Left cardiac atrium (tissue), 4 donors: ENCODE measurements at places on chromosomes 11 and 22. TPM values are rescaled to one million over a fixed set of nuclear protein-coding genes. Genes with fewer than 3 reads are reported as not detected.

PICALM gene
- 260 TPM for total RNA-seq

CRYBB2 gene
- 0.29 TPM for total RNA-seq

NAALADL1 gene
- total RNA-seq: 6.6 TPM

NCR3LG1 gene
- 1.9 TPM for total RNA-seq

PDXP gene
- 17.5 TPM for total RNA-seq

HBB gene
- total RNA-seq: 264 TPM

MEI1 gene
- total RNA-seq: 0.42 TPM

KCTD14 gene
- total RNA-seq: 1.3 TPM

CERK gene
- 70.0 TPM for total RNA-seq

PYGM gene
- 31.3 TPM for total RNA-seq

MAP6 gene
- 5.6 TPM for total RNA-seq

CLP1 gene
- 8.5 TPM for total RNA-seq

MAML2 gene
- total RNA-seq: 9.3 TPM

APOA1 gene
- total RNA-seq: 1.2 TPM
